Stimulated activated CD4-positive, alpha-beta T cell treated with anti-CD3 and anti-CD28 coated beads, TNF-alpha, amount 100 ng/mL, for 48 hours (primary cell): ENCODE measurements at places on chromosomes 12 and 14.

GRCh38 chr12:66195242-66195641 lies 6.2 kb downstream of the IRAK3 start:
- DNase-seq: no peak

DNA sequence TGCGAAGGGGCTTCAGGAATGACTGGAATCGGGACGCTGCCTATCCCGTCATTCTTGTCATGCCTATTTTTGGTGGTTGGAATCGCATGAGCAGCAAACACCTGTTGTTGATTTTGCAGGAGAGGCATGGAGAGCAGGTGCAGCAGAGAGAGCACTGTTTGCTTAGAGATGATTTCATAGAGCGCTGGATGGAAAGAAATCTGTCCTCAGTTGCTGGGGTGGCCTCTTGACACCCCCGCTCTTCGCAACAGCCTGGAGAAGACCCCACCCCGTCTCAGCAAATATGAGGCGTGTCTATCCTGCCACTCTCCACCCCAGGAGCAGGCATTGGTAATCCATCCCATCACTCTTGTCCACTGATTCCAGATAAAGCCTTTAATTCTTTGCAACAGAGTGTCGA lies 19.3 kb upstream of the NCOR2 start:
- DNase-seq: no peak

GRCh38 chr14:31781578-31781977 lies 220.4 kb downstream of the NUBPL start:
- no peak for DNase-seq

DNA sequence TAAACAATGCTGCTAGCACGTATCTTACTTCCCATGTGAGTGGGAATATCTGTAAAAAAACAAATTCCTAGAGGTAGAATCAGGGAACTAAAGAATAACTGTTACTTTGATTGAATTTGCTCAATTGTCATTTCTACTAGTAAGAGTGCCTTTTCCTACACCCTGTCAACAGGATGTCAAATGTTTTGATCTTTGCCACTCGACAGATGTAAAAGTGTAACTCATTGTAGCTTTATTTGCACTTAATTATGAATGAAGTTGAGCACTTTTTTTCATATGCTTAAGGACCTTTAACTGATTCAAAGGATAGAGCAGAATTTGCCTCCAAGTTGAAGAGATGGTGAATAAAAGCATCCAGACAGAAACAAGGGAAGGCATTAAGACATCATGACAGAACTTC lies 104.5 kb downstream of the PPP1R12A start:
- no peak for DNase-seq

GRCh38 chr12:54371328-54372112 lies 7.2 kb upstream of the GPR84 start:
- no peak for DNase-seq

DNA sequence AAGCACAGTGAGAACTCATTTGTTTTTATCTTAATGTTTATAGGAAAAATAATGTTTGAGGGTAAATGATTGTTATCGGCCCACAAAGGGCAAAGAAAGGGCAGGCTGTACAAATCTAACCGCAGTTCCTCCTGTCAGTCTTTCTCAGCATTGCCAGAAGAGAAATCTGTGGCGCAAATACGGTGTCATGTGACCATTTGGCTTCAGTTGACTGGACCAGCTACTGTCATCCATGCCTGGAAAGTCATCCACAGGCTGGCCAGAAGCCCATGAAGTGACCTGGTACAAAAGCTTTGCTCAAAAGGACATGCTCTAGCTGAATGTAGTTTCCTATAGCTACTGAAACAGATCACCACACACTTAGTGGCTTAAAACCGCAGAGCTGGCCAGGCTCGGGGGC lies 43.6 kb downstream of the HCAR2 start:
- DNase-seq: no peak

DNA sequence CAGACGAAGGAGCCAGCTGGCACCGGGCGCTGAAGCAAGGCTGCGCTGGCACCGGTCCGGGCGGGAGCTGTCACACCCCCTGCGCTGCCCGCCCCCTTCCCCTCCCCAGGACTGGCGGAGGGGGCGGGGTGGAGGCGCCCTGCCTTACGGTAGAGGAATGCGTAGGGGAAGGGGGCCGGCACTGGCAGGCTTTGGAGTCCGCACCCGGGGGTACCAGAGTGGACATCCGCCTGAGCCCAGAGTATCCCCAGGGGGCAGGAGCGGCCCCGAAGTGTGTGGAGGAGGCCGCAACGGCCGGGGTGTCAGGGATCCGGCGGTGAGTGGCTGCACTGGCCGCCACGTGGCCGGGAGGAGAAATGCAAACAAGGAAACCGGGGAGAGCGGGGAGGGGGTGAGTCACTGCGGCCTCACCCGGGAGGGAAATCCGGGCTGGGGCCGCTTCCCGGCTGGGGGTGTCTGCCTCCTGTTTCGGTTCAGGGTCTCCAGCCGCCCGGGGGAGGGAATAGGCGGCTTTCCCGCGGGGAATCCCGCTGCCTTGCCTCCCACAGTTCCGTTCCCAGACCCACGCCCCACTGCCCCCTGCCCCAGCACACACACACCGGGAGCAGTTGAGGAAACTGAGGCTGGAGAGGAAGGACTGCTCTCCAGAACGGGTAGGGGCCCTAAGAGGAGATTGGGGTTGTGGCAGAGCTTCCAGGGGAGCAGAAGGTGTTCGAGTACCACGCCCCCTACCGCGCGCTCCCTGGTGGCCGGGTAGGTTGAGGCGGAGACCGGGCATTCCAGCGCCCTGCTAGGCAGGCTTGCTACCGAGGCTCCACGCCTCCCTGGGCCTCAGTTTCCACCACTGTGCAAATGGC lies at the start of gene RAPGEF3:
Gene RAPGEF3 (minus strand): TSS at position 47 of the 857 bp plus-strand sequence. CDS start 324 bp downstream, outside the sequence.
- DNase-seq: peak; percentile 49

DNA sequence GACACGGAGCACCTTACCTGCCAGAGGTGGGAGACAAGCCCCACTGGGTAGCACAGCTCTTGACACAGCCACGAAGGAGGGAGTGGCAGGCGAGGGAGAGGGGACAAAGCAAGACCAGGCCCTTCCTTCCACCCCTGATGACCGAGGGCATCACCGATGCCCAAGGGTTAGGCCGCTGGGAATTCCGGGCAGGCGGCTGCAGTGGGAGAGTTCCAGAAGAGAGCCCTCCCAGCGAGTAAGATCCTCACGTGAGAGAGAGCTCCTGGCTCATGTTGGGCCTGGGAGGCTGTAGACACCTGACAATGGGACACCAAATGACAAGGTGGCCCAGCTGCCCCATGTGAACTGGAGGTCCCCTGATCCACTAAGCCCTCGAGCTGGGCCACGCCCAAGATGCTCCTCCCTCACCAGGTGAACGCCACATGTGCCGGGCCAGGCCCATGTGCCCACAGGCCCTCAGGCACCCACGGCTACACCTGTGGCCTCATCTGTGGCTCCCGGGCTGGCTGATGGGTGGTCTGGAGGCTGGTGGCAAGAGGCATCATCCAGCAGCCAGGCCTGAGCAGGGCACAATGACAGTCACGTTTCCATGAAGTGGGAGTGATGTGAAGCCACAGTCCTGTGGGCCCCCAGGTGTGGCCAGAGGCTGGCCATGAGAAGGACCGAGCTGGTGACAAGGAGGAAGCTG lies 32.1 kb upstream of the C14orf180 start:
- DNase-seq: no peak

- no peak for DNase-seq
Observed at GRCh38 chr14:83764656-83765599, 1765.0 kb upstream of the FLRT2 start.

GRCh38 chr12:48965298-48965838 lies 6.2 kb downstream of the WNT10B start:
- DNase-seq: no peak

DNA sequence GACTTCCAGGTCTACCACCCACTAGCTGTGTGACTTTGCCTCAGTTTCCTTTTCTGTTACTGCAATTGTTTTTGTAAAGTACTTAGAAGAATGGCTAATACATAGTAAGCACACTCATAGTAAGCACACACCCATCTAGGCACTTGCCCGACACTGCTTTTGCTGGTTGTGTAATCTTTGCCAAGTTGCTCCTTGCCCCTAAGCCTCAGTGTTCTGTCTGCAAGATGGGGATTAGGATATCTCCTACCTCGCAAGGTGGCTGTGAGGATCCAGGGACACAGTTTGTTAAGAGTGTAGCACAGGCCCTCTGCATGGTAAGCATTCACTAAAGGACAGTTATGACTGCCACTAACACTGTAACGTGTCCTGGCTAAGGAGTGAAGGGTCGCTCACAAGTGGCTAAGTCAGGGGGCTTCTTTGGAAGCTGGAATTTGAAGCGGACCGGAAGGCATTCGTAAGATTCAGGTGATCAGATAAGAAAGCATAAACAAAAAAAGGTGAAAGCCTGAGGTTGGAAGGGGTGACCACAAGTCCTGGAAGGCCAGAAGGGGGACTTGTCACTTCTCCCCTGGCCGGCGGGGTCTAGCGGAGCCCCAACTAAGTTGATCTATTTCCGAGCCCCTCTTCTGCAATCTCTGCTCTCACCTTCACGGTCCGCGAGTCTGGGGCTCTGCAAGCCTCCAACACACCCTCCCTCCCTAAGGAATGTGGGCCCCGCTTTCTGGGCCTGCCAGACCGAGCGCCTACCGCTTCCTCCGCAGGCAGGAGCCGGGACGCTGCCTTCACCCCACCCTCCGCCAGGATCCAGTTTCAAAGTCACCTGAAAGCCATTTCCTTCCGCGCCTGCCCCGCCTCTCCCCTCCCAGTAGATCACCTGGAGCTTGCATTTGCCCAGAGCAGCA lies 1.5 kb upstream of the PLEKHG3 start:
- no peak for DNase-seq

DNA sequence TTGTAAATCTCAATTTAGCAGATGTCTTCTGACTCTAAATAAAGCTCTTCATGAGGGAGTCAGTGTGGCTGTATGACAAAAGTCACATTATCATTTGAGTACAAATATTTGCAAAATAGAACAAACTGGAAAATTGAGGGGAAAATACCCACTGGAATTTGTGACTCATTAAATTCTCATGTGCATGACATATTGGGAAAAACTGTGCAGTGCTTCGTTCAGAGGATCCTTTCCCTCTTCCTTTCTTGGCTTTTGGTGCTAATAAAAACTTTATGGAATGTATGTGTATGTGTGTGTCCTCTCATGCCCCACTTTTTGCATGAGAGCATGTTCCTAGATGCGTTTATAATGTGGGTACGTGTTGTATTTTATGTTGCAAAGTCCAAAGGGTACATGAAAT lies 267.8 kb downstream of the KTN1 start:
- no peak for DNase-seq

- DNase-seq: no peak
Observed at GRCh38 chr12:111150360-111150759, 218.5 kb downstream of the PHETA1 start.

DNA sequence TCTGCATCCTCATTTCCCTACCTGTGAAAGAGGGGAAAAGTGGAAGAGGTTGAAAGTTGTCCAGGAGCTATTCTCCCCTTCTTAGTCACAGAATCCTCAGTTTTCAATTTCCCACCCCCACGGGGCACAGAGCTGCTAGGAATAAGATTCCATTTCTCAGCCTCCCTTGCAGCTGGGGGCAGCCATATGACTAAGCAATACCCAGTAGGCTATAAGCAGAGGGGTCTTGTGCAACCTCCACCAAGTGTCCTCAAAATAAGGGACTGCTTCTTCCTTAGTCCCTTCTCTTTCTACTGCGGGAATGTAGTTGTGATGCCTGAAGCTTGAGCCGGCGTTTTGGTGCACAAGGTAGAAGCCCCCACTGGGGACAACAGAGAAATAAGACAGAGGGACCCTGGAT lies 40.9 kb downstream of the VWF start:
- no peak for DNase-seq

- no peak for DNase-seq
Observed at GRCh38 chr12:79635676-79636075, 55.1 kb downstream of the PAWR start.

- no peak for DNase-seq
Observed at GRCh38 chr12:1573960-1574864, 20.2 kb downstream of the FBXL14 start.

DNA sequence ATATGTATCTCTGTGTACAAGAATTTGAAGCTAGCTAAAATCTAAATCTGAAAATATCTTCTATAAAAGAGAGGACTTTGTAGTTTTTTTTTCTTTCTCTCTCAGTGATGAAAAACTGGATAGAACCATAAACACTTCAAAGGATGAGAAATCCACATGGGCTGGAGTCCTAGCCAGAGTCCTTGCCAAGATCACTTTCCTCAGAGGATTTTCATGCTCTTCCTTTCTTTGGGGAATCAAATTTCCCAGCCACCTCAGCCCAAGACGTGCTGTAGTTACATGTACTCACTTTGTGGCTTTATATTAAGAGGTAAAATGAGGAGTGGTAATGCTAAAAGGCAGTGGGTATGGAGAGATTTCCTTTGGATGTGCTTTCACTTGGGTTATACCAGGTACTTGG lies 110.3 kb downstream of the SLC38A1 start:
- DNase-seq: no peak

GRCh38 chr12:34275129-34275528 lies 252.8 kb downstream of the ALG10 start:
- DNase-seq: no peak

DNA sequence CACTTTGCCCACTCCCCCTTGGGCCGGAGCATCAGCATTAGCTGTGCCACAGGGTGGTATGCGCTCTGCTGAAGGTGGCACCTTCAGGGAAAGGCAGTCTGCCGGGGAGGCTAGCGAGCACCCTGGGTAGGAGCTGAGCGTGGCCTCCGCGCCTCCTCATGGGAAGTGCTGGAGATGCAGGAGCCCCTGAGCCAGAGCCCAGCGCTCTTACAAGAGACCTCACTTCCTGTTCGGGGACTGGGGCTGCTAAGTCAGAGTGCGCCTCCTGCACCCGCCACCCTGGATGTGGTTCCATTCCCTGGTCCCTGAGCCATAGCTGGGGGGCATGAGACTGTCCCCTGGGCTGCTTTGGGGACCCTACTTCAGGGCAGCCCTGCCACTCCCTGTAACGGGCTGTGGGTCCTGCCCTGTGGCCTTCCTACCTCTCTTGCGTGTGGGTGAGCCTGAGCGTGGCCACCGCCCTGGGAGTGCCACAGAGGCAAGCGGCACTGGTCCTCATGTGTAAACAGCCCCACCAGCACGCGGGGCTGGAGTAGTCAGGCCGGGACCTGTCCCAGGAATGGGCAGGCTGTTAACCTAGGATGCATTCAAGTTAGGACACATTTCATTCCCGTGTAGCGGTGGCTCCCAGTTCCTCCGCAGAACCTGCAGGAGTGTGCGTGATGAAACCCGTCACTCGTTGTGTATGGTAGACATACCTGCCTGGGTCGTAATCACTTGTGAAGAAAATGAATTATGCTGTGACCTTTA lies 19.4 kb downstream of the COA8 start:
- DNase-seq: no peak

DNA sequence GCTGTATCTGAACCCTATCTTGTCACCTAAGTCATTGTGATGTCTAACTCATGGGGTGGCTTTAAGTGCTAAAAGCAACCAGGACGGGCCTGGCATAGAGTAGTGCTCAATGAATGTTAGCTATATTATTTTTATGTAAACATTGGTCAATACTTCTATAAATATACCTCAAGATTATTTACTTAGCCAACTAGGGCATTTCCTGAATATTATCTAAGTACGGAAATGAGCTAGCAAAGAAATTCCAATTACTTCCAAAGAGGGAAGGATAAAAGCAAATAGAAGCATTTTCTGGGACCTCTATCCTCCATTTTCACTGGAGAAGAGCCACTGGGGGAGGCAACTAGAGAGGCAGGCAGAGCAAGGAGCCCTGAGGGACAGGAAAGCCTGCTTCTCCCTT lies 20.6 kb downstream of the CCDC92 start:
- no peak for DNase-seq
